ENCODE measurements at places on chromosomes 7 and 10. TPM values are rescaled to one million over a fixed set of nuclear protein-coding genes. Genes with fewer than 3 reads are reported as not detected.

DNA sequence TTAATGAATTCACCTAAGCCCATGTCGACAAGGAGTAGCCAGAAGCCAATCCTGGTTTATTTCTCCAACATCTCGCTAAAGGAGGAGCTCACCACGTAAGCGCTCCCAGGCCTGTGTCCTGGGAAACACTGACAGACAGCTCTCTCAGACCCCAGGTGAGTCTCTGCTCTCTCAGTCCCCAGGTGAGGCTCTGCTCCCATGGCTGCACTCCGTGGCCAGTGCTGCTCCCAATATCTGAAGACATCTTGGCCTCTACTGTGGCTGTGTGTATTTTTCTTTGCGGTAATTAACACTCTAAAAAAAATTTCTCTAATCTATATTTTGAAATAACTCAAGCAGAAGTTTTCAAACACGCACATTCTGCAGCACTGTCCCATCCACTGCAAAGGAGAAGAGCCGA lies 564.5 kb downstream of the PTPRN2 start:
- no peaks in the 10 kb centered on the region for H3K36me3 ChIP-seq
- H3K4me1 ChIP-seq, result no peaks in the 10 kb centered on the region
- no peak overlapping the region for H3K4me3 ChIP-seq
- no peaks in the 10 kb centered on the region for H3K27me3 ChIP-seq
- no peak for DNase-seq
- no peak overlapping the region for H3K27ac ChIP-seq

- DNase-seq, result no peak
- H3K36me3 ChIP-seq, result peaks cover 4% of the 10 kb centered on the region
- H3K27ac ChIP-seq, result no peak overlapping the region
- H3K27me3 ChIP-seq, result no peaks in the 10 kb centered on the region
These were observed 61.1 kb downstream of the SGCE start for GRCh38 chr7:94594882-94595281.

- H3K4me3 ChIP-seq, result no peak overlapping the region
- DNase-seq, result no peak
- H3K27me3 ChIP-seq, result peaks cover 2% of the 10 kb centered on the region
- H3K27ac ChIP-seq, result no peak overlapping the region
- no peaks in the 10 kb centered on the region for H3K36me3 ChIP-seq
These were observed 119.7 kb upstream of the YAE1 start for GRCh38 chr7:39446546-39446945.

DNA sequence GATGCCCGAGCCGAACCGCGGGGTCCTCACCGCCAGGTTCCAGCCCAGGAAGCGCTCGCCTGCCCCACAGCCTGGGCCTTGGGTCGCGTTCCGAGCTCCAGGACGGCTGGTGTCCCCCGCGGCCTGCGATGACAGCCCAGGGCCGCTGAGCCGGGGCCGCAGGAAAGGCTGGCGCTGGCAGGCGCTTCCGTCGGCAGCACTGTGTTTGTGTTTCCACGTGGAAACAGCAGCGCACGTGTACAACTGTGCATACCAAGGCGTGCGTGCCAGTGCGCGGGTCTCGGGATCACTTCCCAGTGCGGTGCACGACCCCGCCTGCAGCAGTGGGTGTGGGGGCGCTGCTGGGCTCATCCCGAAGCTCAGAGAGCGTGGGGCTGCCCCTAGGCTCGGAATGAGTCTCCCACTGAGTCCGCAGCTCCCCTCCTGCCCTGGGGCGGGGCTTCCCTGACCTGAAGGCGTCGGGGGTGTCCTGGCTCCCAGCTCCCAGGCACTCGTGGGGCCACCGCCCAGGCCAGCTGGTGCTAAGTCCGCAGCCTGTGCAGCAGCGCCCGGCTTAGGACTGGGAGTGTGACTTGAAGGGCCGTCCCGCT lies 17.2 kb downstream of the AP5Z1 start:
- H3K27me3 ChIP-seq, result no peaks in the 10 kb centered on the region
- no peak overlapping the region for H3K27ac ChIP-seq
- peak; percentile 65 for DNase-seq
- no peak overlapping the region for H3K4me3 ChIP-seq
- peaks cover 5% of the 10 kb centered on the region for H3K4me1 ChIP-seq
- peaks cover 8% of the 10 kb centered on the region for H3K36me3 ChIP-seq

Gene ARHGEF35
- total RNA-seq, result 3.6 TPM

Gene TMEM236
- total RNA-seq, result under 0.01 TPM

Gene DPYSL4
- 0.72 TPM for total RNA-seq
